ENCODE measurements at places on chromosomes 6 and 20. TPM values are rescaled to one million over a fixed set of nuclear protein-coding genes. Genes with fewer than 3 reads are reported as not detected.

GRCh38 chr20:36989797-36990196 is 38.3 kb upstream of the SAMHD1 start:
- H3K4me1 ChIP-seq = no peaks in the 10 kb centered on the region
- no peak overlapping the region for H3K4me3 ChIP-seq
- H3K36me3 ChIP-seq = no peaks in the 10 kb centered on the region
- no peaks in the 10 kb centered on the region for H3K27me3 ChIP-seq

GRCh38 chr6:38493931-38494547 is 145.7 kb downstream of the BTBD9 start:
- H3K36me3 ChIP-seq = no peaks in the 10 kb centered on the region
- no peaks in the 10 kb centered on the region for H3K27me3 ChIP-seq
- no peak overlapping the region for H3K27ac ChIP-seq
- H3K4me1 ChIP-seq = no peaks in the 10 kb centered on the region

- no peaks in the 10 kb centered on the region for H3K36me3 ChIP-seq
- H3K4me1 ChIP-seq = no peaks in the 10 kb centered on the region
- no peak overlapping the region for H3K4me3 ChIP-seq
- no peak for DNase-seq
- H3K27ac ChIP-seq = no peak overlapping the region
Observed at GRCh38 chr20:60204601-60205000, 246.4 kb downstream of the CDH26 start.

The SS18L1 gene
- 17.7 TPM for total RNA-seq
